Glutamatergic neuron (in vitro differentiated cells): ENCODE measurements at places on chromosomes 7 and 10. TPM values are rescaled to one million over a fixed set of nuclear protein-coding genes. Genes with fewer than 3 reads are reported as not detected.

DMBT1 gene
- total RNA-seq: 0.17 TPM

PALD1 gene
- total RNA-seq: 15.5 TPM

CH25H gene
- total RNA-seq: 0.25 TPM

CCDC146 gene
- total RNA-seq: 3.7 TPM

C10orf143 gene
- total RNA-seq: 0.96 TPM

FGF8 gene
- 1.1 TPM for total RNA-seq

UCN3 gene
- not detected for total RNA-seq

INMT gene
- 1.7 TPM for total RNA-seq

MRLN gene
- total RNA-seq: not detected

NPSR1 gene
- not detected for total RNA-seq

MRC1 gene
- total RNA-seq: 7.9 TPM

BUD31 gene
- total RNA-seq: 73.9 TPM

CYP2C9 gene
- not detected for total RNA-seq

TLX1 gene
- 14.3 TPM for total RNA-seq

MSS51 gene
- 3.5 TPM for total RNA-seq

FUOM gene
- 13.0 TPM for total RNA-seq

NKX6-2 gene
- total RNA-seq: 6.2 TPM

TECPR1 gene
- 174 TPM for total RNA-seq

CHN2 gene
- 63.2 TPM for total RNA-seq

CPA2 gene
- total RNA-seq: not detected

CYP2C19 gene
- total RNA-seq: not detected

OR13A1 gene
- 0.44 TPM for total RNA-seq

PCDH15 gene
- total RNA-seq: 0.64 TPM

CALML3 gene
- not detected for total RNA-seq

GPR26 gene
- total RNA-seq: 0.10 TPM

ADCYAP1R1 gene
- 0.71 TPM for total RNA-seq

ZNF12 gene
- 19.6 TPM for total RNA-seq

GFRA1 gene
- 347 TPM for total RNA-seq

FAM171A1 gene
- 186 TPM for total RNA-seq

FANK1 gene
- total RNA-seq: 0.59 TPM

GHRHR gene
- not detected for total RNA-seq

AUTS2 gene
- 300 TPM for total RNA-seq

FZD8 gene
- total RNA-seq: 8.9 TPM

BAMBI gene
- 5.8 TPM for total RNA-seq

ADCY1 gene
- total RNA-seq: 51.9 TPM

NUTM2E gene
- 0.86 TPM for total RNA-seq

GJD4 gene
- not detected for total RNA-seq

WAC gene
- total RNA-seq: 121 TPM

LRRC17 gene
- 0.34 TPM for total RNA-seq

SFMBT2 gene
- 9.1 TPM for total RNA-seq

MYOF gene
- 0.42 TPM for total RNA-seq

ENTPD1 gene
- total RNA-seq: not detected
